Glomerular endothelial cell (primary cell): ENCODE measurements at places on chromosomes 7 and 10. TPM values are rescaled to one million over a fixed set of nuclear protein-coding genes. Genes with fewer than 3 reads are reported as not detected.

DNA sequence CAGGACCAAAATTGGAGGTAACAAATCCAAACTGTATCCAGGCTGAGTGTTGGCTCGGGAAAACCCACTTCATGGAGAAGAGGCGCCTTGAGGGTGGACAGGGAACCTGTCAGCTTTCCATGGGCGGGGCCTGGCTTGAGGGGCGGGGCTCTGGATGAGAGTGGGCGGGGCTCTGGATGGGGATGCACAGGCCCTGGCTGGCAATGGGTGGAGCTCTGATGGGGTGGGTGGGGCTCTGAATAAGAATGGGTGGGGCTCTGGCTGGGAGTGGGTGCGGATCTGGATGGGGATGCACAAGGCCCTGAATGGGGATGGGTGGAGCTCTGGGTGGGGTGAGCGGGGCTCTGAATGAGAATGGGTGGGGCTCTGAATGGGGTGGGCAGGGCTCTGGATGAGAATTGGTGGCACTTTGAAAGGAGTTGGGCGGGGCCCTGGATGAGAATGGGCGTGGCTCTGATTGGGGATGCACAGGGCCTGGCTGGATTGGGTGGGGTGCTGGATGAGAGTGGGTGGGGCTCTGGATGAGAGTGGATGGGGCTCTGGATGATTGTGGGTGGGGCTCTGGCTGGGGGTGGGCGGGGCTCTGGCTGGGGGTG, 96.6 kb upstream of the NPTX2 start:
- no peak for DNase-seq

DNA sequence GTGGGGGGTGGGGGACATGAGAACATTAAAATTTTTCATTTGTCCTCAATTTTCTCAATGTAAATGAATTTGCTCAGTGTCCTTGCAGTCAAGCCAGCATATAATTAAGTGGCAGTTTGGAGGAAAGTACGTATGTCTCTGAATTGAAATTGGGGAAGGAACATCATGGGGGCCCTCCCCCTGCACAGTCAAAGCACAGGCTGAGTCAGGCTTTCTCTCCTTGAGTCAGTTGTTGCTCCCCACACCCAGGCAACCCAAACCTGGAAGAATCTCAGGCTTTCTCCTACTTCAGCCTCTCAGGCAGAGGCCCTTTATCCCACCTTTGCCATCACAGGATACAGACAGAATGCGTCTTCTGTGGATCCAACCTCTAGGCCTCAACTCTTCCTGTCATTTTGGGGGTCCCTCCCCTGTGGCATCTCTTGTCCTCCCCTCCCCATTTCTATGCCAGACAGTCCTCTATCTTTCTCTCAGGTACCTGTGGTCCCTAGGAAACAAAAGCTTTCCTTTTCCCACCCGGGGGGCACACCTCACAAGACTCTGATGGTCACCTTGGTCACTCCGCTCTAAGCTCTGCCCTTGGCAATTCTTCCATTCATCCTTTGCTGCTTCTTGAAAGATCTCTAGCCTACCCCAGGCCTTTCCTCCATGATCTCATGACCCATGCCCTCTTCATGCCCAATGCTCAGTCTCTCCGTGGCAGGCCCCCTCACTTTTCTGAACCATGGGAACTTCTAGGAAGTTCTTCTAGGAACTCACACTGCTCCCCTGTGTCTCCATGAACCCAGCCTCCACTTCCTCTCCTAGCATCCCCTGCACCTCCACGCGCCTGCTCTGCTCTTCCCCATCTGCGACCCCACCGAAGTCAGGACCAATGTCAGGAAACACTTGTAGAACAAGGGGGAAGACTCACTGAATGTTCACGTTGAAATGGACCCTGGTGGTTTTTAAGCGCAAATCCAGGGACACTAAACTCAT, 40.4 kb downstream of the CREB3L2 start:
- no peak for DNase-seq

DNA sequence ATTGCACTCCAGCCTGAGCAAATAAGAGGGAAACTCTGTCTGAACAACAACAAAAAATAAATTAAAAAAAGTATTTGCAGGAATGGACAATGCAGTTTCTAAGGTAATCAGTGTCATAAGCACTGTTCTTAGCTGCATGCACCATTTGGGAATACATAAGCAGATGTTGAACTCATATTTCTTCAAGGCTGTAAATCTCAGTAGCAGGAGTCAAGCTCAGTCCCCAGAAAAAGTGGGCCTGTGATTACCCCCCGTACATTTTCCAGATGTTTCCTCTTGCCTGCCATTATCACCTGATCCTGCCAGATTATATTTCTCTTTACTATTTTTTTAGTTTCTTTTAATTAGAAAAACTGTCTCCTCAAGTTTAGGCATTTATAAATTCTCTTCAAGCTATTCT, 667.6 kb upstream of the ANKRD30A start:
- DNase-seq = no peak

- DNase-seq = no peak
Observed at GRCh38 chr10:93098816-93099215, 25.1 kb downstream of the CYP26A1 start.

DNA sequence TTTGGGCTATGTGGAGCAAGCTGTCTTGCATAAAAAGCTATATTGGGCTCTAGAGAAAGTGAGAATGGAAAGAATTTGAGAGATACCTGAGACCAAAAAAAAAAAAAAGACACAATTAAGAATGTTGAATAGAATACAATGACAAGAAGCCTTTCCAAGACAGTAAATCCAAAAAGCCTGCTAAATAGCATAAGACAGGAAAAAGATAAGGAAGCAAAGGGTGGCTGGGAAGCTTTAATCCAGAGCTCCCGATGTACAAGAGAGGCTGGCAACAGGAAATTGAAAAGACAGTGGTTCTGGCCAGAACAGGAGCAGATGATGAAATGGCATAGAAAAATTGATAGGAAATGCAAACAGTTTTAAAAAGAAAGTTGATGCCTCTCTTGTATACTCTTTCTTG, 174.9 kb downstream of the CACNA2D1 start:
- DNase-seq = no peak

GRCh38 chr7:140562926-140563481, 77.6 kb downstream of the DENND2A start:
- no peak for DNase-seq

GRCh38 chr7:147240468-147240867, 1123.9 kb downstream of the CNTNAP2 start:
- DNase-seq = no peak

GRCh38 chr7:101838837-101839483, 21.5 kb downstream of the CUX1 start:
- DNase-seq = no peak

DNA sequence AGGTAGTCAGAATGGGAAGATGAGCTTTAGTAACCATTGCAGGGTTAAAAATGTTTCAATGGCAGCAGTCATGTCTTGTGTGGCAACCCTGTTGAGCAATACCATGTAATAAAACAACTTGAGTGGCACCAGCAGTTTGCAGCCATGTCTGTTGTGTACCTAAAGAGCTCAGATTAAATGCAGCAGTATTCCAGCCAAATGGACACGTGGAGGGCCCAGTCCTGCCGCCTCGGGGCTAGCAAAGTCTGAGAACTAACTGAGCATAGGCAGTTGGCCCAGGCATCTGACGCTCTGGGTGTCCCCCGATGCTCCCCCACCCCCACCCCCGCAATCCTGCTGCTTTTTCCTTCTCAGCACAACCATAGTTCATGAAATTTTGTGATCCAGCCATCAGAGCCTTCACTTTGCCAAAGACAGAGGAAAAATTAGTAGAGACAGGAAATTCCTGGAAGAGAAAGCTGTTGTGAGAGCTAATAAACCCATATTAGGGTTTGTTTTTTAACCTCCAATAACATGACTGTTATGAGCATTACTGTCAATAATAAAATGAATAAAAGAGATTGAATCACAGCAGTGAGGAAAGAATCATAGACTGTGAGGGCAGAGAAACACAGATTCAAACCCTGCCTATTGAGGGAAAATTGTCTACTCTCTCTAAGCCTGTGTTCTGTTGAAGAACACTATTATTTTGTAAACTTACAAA, 220.6 kb upstream of the RHOBTB1 start:
- no peak for DNase-seq

GRCh38 chr7:41183741-41184140, 519.1 kb downstream of the INHBA start:
- no peak for DNase-seq

The SPDYE1 gene
- total RNA-seq = not detected in 2 replicates

The LRRC61 gene
- 1.7 and 2.4 TPM in 2 replicates for total RNA-seq

The APBB1IP gene
- total RNA-seq = 0.47 and 0.68 TPM in 2 replicates

The C7orf33 gene
- not detected in 2 replicates for total RNA-seq

The PRSS2 gene
- total RNA-seq = 0.41 and 3.0 TPM in 2 replicates

The MLXIPL gene
- total RNA-seq = not detected in 2 replicates

The PI4K2A gene
- total RNA-seq = 26.6 and 30.3 TPM in 2 replicates
